NCI-H187 (cell line): ENCODE measurements at places on chromosomes 3 and 15.

GRCh38 chr15:100100926-100101325, 240.8 kb downstream of the ADAMTS17 start:
- no peak for DNase-seq

GRCh38 chr3:124981472-124981871, 46.9 kb upstream of the MUC13 start:
- DNase-seq, result no peak

DNA sequence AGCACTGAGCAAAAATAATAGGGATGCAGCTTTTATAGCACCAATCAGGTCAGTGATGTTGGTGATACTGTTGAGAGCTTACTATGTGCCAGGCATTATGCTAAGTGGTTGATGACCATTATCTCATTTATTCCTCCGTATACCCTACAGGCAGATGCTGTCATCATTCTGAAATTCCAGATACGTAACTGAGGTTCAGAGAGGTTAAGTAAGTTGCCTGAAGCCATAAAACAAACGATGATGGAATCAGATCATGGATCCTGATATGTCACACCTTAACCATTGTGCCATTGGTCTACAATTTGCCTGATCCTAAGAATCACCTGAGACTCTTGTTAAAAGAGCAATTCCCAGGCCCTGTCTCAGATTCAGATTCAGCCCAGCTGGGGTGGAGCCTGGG, 49.5 kb downstream of the ST6GAL1 start:
- no peak for DNase-seq

- no peak for DNase-seq
Observed at GRCh38 chr3:113002679-113003078, 11.9 kb downstream of the GTPBP8 start.

DNA sequence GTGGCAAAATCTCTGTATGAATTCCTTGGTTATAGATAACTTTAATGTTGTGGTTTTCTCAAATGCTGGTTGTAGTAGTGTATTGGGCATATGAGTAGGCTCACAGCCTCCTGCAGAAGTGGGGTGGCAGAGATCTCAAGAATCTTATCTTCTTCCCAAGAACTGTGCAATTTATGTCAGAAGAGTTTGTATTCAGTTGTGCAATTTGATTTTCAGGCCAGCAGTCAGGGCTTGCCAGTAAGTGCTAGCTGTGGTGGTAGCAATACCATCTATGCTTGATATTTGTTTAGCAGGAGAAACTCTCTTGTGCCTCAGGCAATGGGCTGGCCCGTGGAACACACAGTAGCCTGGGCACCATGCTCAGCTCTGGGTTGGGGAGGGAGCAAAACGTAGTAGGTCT, 58.4 kb upstream of the GOLIM4 start:
- DNase-seq, result no peak

- DNase-seq, result no peak
Observed at GRCh38 chr15:43941555-43941954, 114.8 kb downstream of the WDR76 start.

DNA sequence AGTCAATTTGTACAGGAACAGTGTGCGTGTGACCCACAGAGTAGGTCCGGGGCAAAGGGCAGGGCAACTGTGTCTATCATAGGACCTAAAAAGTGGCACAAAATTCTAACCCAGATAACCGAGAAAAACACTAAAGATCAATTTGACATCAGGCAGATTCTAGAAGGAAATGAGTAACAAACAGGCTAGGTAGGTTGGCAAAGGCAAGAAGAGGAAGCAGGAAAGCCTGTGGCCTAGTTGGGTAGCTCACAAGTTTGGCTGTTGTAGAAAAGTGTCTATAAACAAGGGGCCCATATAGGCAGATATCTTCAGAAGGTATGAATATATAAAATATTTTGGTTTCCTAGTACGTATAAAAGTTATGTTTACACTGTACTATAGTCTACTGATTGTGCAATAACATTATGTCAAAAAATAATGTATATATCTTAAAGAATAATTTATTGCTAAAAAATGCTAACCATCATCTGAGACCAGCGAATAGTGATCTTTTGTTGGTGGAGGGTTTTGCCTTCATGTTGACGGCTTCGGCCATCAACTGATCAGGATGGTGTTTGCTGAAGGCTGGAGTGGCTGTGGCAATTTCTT, 13.3 kb upstream of the OR5K1 start:
- no peak for DNase-seq

DNA sequence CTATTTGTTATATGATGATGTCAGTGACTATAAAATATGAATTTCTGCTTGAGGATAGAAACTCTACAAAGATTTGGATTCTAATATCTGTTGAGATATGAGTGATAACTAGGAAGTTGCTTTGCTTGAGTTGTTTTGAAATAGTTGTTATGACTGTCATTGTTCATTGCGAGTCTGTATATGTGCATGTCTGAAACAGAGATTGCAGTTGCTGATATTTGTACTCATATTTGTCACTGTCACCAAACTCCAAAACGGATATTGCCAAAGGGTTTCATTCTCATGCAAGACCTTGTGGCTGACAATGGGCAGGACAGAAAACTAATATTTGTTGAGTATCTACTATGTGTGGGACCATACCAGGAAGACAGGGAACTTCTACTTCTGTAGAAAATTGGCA, 240.2 kb downstream of the CD47 start:
- DNase-seq, result no peak

DNA sequence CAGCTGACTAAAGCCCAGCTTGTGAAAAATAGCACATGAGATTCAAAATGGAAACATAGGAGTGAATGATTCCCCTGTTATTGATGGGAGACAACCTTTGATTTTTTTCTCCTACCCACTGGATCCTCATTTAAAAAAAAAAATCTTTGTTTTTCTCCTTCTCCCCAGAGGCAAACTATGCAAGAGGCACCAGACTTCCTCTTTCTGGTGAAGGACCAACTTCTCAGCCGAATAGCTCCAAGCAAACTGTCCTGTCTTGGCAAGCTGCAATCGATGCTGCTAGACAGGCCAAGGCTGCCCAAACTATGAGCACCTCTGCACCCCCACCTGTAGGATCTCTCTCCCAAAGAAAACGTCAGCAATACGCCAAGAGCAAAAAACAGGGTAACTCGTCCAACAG, 2.6 kb downstream of the CACNA1D start:
- DNase-seq, result no peak
